ENCODE measurements at places on chromosomes 16 and 17.

GRCh38 chr17:77746393-77746792 lies 212.1 kb upstream of the TNRC6C start:
- no peak for DNase-seq

- DNase-seq: no peak
These were observed 46.5 kb downstream of the STX8 start for GRCh38 chr17:9529033-9529700.

DNA sequence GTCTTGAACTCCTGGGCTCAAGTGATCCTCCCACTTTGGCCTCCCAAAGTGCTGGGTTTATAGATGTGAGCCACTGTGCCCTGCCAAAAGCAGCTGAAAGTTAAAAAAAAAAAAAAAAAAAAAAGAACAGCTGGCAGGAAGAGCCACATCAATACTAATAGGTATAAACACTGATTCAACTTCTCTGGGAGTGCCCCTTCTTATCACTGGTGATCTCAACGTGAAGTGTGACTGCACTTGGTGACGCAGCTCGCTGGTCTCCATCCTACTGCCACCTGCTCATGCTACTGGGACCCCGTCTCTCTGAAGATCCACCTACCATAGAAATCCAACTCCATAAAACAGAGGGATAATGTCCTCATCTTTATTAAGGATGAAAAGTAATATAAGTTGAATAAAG lies 40.8 kb downstream of the RNF157 start:
- no peak for DNase-seq

DNA sequence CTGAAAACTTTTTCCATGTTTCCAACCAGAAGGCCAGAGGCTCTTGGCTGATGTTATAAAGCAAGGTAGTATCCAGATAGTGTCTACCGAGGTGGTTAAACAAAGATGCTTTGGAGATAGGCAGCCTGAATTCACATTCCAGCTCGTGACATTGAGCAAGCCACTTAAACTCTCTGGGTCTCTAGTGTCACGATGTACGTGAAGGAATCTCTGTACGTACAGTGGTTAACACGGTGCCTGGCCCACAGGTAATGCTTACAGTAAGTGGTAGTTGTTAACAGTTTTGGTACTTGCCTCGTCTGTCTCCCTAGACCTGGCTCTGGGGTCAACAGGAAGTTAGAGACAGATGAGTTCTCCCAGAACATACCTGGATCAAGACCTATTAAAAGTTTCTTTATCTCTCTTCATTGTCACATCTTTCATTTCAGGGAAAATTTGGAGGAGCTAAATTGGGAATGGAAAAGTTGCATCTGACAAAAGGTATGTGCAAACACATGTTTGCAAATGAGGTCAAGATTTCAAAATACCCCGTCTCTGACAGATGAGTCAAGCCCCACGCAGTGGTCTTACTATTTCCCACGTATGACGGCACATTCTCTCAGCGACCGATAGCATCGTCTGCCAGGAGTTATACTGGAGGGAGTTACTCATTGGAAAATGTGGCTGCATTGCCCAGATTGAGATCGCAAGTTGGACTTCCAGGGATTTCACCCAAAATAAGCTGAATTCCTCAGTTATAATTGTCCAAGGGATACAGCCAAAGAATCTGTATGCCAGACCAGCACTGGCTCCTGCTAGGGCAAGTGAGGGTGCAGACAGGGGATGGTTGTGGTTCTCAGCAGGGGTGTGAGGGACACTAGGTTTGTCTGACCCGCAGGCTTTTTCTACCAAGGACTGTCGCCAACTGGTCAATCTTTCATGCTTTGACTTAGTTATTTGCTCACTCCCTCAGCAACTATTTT lies 18.9 kb upstream of the MYH10 start:
- no peak for DNase-seq

- DNase-seq: no peak
These were observed 388.2 kb upstream of the MAF start for GRCh38 chr16:79988721-79989220.

DNA sequence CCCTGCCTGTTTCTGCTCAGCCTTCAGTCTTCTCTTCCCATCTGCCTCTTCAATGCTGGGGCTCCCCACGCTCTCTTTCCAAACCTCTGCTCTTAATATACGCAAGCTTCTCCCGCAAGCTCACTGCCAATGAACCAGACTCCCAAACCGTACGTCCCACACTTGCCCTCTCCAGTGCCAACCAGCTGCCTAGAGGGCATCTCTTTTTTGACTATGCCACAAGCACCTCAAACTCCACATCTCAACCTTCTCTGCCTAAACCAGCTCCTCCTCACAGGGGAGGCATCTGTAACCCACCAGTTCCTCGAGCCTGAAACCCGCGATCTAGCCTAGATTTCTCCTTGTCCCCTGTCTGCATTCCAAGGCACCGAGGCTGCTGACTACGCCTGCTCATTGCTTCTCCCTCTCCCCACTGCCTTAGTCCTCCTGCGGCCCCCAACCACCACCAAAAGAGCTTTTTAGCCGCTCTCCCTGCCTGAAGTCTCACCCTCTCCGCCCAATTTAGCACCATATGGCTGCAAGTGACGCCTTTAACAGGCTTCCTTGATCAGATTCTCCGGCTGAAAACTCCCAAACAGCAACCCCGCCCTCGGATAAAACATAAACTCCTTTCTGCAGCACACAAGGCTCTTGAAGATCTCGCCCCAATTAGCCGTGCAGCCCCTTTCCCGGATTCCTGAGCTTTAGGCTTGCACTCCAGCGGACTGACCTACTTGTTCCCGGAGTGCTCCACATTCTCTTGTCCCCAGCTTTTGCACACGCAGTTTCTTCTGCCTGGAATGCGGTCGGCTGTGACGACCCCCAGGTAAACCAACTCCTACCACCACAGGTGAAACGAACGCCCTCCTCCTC lies 1.5 kb downstream of the GGA2 start:
- DNase-seq: no peak

- no peak for DNase-seq
These were observed 35.3 kb downstream of the HIC1 start for GRCh38 chr17:2090210-2090641.

DNA sequence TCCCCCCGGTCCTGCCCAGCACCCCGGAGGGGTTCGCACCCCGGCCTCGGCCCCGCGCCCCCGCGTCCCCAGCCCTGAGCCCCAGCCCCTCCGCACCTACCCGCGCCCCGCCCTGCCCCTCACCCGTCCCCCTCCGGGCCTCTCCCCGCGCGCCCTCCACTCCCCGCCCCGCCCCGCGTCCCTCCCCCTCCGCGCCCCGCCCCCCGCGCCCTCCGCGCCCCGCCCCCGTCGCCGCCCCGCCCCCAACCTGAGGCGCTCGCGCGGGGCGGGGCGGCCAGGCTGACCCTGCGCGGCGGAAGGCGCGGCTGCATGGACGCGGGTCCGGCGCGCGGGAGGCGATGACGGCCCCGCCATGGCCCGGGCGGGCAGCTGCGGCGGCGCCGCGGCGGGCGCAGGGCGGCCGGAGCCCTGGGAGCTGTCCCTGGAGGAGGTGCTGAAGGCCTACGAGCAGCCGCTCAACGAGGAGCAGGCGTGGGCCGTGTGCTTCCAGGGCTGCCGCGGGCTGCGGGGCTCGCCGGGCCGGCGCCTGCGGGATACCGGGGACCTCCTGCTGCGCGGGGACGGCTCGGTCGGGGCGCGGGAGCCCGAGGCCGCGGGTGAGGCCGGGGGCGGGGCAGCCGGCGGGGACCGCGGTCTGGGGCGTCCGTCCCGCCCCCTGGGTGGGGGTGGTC lies at the start of gene SPIRE2:
Gene SPIRE2 (plus strand): TSS at position 277 of the 671 bp plus-strand sequence. CDS start 76 bp downstream, at position 353.
- DNase-seq: peak; percentile 78

- DNase-seq: no peak
These were observed 110.8 kb upstream of the ELAC2 start for GRCh38 chr17:13128676-13129075.

DNA sequence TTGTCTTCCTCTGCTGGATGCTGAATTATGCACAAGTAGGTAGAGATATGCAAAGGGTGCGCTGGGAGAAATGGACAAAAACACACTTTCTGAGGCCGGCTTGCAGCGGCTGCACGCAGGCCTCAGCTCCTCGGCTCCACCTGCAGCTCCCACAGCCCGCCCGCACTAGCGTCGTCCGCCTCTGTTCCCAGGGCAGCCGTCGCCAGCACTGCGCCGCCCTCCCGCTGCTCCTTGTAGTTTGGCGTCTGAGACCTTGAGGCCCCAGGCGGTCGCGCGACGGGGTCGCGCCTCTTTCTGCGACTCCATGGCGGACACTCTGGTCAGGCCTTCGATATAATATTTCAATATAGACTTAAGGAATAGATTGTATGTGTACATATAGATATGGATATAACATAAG lies 24.8 kb downstream of the SLFN12 start:
- DNase-seq: no peak

- DNase-seq: peak; percentile 64
These were observed 23.2 kb downstream of the TMEM92 start for GRCh38 chr17:50297407-50297865.
